Activated gamma-delta T cell treated with Interleukin-2 at 50 U/mL for 16 hours (primary cell): ENCODE measurements at places on chromosomes 1 and 21.
A peak's percentile ranks its signal among the peaks of the same experiment; 100 is the strongest.

DNA sequence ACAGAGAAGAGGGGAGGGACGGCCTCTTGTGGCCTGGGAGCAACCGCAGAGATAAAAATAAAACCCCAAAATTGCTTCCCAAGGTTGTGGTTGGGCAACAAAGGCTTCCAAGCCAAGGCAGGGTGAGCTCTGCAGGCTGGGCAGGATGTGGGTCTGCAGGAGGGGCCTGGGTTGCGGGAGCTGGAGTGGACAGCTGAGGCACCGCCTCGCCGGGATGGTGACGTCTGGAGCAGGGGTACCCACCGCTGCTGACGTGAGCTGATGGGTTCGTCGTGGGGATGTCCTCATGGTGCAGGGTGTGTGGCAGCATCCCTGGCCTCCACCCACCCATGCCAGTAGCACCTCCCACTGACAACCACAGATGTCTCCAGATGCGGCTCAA, 3.7 kb downstream of the AURKAIP1 start:
- peak; percentile 58 for DNase-seq

DNA sequence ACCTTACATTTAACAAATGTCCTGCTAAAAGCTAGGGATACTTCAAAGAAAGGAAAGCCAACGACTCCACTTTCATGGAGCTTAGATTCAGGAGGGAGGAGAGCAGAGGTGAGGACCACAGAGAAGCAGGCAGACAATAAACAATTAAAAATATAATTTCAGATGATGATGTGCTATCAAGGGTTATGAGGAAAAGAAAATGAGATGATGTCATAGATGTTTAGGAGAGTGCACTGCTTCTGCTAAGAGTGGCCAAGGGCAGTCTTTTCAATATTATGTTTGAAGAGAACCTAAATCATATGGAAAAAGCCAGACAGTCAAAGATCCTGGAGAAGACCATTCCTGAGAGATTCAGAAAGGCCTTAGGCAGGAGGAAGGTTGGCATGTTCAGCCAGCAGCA, 66.6 kb upstream of the HOOK1 start:
- DNase-seq, result no peak

GRCh38 chr1:201557572-201557958, 18.6 kb downstream of the NAV1 start:
- DNase-seq, result no peak

- DNase-seq, result no peak
Observed at GRCh38 chr1:59604191-59604590, 210.6 kb upstream of the HOOK1 start.

DNA sequence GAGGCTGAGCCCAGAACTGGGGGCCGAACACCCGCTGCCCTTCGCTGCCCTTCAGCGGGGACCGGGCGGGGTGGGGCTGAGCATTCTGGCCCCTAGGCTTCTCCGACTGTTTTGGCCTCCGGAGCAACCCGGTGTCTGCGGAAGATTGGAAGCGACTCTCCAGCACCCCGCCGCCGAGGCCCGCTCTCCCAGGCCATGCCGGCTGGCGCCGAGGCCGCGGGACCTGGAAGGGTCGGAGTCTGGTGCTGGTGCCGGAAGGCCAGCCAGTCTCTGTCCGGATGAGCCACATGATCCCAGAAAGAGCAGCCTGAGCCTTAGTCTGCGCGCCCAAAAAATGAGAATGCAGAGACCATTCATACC, 272.0 kb downstream of the FOXD2 start:
- no peak for DNase-seq
